ENCODE measurements at places on chromosomes 6 and 20.

GRCh38 chr20:1265226-1265915 is 723 bp upstream of the SNPH start:
- DNase-seq, result no peak

DNA sequence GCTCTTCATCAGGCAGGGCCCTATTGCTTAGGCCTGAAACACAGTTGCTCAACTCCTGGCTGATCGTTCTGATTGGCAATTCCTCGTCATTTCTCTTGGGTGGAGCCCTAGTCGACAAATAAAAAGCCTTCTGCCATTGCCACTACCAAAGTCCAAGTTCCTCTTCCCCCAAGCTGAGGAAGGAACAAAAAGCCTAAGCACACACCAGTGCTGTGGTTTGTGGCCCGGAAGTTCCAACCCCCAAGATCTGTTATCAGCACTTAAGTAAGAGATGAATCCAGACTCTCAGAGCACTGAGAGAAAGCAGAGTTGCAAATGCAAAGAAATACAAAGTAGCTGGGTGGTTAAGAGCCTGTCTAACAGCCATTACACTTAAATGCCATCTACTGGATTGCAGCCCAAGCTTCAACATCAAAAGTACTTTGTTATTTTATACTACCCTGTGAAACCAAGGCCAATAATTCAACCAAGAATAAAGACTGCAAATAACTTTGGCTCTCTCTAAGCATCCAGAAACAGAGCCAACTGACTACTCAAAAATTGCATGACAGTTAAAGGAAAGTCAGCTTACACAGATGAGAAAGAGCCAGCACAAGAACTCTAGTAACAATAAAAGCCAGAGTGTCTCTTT is 1024.0 kb downstream of the GRIK2 start:
- no peak for DNase-seq

DNA sequence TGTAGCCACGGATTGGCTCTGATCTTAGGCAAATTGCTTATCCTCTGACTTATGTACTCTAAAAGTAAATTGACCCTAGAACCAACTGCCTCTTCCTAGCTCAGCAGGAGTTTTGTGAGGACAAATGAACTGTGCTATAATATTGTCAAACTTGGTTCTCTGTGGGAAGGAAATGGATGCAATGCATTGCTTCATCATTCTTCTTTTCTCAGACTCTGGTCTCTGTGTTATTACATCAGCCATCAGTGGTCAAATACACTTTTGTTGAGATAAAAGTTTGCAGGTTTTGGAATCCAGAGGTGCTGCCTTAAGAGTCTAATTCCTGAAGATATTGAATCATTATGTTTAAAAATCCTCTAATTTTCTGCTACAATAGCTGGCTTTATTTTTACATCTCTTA is 64.9 kb downstream of the SLC24A3 start:
- DNase-seq, result no peak

DNA sequence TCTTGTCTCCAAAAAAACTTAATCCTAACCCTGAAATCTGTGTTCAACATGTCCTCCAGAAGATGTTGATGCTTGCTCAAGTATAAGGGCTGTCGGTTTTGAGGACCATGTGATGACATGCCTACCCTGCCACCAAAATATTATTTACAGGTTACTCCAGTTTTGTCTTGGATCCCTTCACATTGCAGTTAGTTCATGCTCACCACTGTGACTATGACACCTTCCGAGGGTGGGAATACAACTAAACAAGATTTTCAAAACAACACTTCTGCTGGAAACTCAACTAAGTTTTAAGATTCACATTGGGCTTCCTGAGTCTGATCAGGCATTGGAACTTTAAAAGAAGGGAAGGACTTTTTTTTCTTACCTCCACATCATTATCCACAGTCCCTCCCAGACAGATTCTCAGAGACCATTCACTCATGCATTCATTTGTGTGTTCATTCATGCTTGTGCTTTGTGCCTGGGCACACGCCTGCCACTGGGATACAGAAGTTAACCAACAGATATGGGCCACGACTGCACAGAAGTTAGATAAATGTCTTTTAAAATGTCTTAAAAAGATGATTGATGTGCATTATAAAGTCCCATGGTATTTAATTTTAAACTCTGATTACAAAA is 118.7 kb upstream of the GJE1 start:
- no peak for DNase-seq

DNA sequence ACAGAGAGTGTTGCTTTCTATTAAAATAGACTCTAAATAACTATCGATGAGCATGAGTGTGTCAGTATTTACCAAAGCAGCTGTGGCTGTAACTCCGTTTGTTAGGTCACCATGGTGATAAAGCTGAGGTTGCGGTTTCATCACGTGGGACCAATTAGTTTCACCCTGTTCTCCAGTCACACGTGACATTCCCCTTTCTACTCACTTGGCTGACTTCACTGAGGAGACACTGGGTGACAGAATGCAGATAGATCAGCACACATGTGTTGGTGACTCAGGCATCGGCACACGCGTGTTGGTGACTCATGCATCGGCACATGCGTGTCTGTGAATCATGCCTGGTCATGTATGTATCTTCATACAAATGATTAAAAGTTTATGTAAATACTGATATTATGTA is 285.4 kb downstream of the THBS2 start:
- peak; percentile 81 for DNase-seq

- no peak for DNase-seq
Observed at GRCh38 chr20:58749979-58750378, 57.4 kb downstream of the NPEPL1 start.

DNA sequence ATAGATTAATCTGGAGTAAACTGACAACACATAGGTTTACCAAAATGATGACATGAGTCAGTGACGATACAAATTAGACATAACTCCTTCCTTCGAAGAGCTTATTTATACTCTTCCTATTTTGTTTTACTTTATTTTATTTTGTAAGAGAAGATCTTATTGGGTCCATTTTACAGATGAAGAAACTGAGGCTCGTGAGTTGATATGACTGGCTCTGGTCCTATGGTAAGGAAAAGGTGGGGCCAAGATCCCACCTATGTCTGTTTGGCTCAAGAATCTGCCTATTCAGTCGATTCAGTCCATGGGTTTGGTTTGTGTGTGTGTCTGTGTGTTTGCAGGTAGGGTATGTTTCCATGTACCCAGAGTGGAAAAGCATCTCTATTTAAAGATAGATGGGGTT is 8.4 kb upstream of the R3HDML start:
- no peak for DNase-seq

DNA sequence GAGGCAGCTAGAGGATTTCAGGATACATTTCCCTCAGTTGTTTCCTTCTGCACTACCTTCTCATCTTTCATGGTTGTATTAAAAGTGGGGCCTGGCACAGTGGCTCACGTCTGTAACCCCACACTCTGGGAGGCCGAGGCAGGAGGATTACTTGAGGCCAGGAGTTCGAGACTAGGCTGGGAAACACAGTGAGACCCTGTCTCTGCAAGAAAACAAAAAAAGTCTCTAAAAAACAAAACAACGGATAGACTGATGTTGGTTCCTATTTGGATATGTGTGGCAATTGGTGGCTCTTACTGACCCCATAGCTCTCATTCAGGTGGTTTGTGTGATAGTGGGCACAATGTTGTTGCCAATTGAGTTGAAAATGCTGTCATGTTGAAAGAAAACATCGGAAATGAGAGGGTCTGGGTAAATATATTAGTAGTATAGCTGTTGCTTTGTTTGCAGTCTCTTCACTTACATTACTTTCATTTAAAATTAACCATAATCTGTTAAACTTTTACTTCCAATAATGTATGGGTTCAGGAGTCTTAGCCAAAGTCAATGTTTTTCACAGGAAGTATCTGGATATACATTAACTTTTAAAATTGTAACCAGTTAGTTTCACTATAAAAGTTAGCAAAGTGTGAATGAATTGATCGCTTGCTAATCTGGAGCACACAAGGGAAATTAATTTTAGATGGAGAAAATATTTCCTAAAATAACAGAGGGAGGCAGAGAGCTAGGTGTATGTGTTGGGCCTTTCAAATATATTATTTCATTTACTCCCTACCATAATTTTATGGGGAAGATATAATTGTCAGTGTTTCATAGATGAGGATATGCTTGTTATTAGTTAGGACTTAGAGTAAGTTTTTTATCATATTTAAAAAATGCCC is 31.1 kb downstream of the UTRN start:
- no peak for DNase-seq

DNA sequence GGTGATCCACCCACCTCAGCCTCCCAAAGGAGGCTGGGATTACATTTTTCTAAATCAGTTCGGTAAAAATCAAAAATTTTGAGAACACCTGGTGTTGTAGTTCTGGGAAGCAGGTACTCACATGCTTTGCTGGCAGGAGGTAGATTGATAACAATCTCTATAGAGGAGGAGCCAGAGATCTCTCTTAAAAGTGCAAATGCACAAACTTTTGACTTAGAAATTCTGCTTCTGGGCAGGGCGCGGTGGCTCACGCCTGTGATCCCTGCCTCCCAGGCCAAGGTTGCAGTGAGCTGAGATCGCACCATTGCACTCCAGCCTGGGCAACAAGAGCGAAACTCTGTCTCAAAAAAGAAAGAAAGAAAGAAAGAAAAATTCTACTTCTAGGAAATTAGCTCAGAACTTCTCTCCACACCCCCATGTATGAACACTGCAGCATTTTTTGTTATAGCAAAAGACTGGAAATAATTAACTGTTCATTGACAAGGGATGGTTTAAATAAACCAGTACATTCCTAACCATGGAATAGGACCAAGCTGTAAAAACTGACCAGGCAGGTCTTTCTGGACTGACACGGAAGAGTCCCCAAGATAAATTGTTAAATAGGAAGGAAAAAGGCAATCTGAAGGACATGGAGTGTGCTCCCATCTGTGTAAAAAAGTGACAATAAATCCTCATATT is 14.4 kb upstream of the TRIB3 start:
- no peak for DNase-seq

- no peak for DNase-seq
Observed at GRCh38 chr20:55116598-55116997, 641.2 kb downstream of the DOK5 start.

- DNase-seq, result peak; percentile 36
Observed at GRCh38 chr6:51949526-51949925, 137.9 kb downstream of the PKHD1 start.

DNA sequence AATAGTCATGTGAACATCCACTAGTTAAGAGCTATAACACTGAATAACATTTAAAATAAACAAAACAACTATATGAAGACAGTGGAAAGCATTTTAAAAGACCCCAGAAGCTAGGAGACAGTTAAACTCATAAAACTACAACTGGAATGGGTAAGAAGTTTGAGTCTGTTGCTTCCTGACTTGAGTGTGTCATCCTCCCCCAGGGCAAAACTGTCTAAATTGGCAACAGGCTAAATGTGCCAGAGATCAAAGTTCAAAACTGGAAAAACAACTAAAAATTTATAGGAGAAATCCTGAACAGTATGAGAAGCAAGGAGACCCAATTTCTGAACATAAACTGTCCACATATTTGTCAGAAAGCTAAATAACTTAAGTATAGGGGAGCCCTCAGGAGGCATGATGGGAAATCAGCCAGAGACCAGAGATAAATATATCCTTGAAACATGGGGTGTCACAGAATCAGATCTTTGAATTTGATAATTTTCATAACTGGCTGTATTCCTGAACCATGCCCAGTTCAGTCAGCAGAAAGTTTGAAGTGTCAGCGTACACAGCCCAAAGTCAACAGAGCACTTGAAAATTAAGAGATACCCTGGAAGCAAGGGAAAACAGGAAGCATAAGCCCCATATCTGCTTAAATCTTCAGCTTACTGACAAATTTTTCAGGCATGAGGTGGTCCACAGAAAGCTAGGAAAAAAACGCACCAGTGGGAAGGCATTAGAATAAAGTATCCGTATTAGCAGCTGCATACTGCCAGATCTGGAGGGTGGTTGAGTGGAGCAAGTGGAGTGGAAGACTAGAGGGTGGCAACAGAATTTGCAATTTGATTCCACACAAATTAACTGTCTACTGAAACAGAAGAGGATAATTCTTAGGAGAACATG is 516.1 kb upstream of the MAN1A1 start:
- DNase-seq, result no peak

GRCh38 chr6:137031122-137031521 is 13.6 kb downstream of the IL20RA start:
- no peak for DNase-seq

DNA sequence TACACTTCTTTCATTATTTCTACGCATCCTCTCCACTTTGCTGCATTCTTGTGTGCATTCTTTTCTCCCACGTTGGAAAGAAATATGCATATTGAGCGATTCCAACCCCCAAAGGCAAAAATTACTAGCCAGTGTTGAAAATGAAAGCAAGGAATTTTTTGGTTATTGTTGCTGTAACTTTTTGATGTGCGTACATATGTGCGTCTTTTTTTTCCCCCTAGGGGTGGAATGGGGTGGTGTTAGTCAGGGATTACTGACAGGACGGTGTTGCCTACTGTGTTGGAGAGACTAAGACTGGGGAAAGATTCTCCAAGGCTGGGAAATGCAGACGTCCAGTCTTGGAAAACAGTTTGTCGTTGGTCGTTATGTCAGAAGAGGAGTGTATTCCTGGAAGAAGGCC is 44.2 kb upstream of the ESR1 start:
- DNase-seq, result no peak

GRCh38 chr6:35694462-35694861 is 5.7 kb upstream of the FKBP5 start:
- DNase-seq, result no peak

GRCh38 chr6:25576919-25577318 is 75.1 kb upstream of the SCGN start:
- DNase-seq, result no peak

DNA sequence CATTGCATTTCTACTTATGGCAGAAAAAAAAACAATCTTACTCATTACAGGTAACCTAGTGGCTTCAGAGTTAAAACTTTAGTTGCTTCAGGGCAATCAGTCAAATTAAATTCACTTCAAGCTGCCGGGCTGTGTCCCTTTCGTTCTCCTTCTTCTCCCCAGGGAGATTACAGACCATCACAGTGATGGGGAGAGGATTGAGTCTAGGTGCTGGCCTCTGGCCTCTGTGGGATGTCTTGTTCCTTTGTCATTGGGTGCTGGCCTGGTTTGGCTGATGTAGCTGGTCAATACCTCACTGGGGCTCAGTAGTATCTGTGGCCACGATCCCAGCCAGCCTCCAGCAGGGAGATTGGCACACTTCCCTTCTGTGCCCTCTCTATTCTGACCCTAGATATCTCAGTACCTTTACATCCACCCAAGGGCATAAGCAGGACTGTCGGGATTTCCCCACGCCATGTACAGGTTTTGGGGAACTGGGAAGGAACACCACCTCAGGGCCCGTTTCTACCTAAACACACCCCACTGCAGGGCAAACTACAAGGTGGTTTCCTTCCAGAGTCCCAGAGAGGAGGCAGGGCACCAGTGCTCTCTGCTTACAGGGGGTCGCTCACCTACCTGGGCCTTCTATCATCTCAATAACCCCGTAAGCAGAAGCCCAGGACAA is 15.4 kb downstream of the FYN start:
- no peak for DNase-seq

All from right hindlimb (tissue), 1 donor.